Activated T-helper 1 cell treated with anti-CD3 and anti-CD28 coated beads, Interleukin-12 subunit alpha, Interleukin-12 subunit beta, Interleukin-2, Interleukin-4 antibody, amounts not matched to agents 30 ng/mL and 10 ng/mL and 1 ng/mL, durations not matched to agents 14 hours and 24 hours and 36 hours (primary cell): ENCODE measurements at places on chromosomes 6 and 20. TPM values are rescaled to one million over a fixed set of nuclear protein-coding genes. Genes with fewer than 3 reads are reported as not detected.

GABRR1 gene
- not detected in 2 replicates for total RNA-seq

DNA sequence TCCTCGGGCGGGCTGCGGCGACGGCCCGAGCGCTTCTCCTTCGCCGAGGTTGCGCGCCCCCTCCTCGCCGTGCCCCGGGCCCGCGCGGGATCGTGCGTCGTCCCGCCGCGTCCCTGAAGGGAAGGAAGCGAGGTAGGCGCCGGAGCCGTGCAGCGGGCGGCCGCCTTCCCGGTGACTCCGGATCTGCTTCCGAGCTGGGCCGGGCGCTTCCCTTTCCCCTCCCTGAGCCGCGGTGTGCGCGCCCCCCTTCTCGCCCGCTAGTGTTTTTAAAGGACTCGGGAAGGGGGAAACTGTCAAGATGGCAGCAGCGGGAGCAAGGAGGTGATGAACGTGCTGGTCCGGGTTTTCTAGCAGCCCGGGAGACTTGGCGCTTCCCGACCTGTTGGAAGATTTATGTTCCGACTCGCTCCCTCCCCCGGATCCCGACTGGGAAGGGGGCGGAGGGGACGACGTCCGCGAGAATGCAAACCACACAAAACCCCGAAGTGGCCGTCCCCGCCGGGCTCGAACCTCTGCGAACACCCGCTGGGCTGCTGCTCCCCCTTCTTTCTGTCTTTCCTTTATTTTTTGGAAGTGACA is 744 bp upstream of the FOXO3 start:
- no peak for DNase-seq

DNA sequence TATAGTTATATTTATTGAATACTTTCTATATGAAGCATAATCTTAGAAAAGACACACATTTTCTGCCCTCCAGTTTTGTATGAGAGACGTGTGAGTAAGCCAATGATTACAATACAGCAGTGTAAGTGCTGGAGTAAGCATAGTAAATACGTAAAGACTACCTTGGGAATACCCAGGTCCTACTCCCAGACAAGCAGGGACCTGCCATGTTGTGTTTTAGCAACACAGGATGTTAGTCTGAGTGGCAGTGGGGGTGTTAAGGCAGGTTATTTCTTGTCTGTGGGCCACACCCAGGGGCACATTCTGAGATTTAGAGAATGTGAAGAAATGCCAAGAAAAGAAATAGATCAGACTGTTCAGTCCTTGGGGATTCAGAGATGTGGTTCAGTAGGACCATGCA is 34.3 kb upstream of the RNF144B start:
- no peak for DNase-seq

DNA sequence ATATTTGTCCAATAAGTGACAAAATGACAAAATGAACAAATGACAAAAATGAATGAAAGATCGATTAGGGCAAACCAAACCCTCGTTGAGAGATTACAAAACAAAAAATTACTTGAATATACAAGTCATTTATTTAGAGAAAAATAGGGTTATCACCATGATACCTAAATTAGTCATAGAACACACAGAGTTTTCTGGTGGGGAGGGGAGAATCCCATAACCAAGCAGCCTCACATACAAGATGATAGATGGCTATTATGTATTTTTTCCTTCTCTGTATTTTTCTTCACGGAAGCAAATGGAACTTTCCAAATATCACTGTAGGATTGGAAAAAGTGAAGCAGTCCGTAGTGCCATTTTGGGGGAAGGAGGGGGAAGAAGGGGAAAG is 28.5 kb upstream of the BMP6 start:
- no peak for DNase-seq

DNA sequence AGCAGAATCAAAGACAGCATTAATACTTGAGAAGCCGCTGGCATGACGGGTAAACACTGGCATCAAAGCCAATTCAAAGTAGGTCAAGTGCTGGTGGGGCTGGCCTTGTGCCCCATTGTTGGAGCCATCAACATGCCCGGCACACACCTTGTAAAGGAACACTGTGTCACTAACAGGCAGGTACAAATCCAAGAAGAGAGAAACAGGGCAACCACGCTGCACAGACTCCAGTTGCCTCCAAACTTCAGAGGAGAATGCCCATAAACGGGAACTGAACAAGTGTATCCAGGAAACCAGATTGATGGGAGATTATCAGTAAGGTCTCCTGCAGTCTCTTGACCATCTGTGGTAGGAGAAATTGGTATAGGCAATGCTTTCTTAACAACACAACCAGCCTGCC is 127.0 kb upstream of the STXBP5 start:
- no peak for DNase-seq

DNA sequence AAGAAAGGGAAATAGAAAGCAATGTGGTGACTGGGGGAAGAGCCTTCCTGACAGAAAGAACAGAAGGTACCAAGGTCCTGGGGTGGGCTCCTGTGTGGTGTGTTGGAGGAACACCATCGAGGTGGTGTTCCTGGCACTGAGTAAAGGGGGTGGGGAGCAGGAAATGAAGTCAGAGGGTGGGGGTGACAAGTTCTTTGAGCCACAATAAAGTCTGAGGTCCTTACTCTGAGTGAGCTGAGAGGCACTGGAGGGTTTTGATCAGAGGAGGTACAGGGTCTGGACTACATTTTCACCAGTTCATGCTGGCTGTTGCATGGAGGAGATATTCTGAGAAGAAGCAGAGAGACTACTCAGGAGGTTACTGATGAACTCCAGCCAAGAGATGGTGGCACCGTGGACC is 198.2 kb downstream of the GMPR start:
- peak; percentile 38 for DNase-seq
